ENCODE measurements at places on chromosomes 6 and 20.
A peak's percentile ranks its signal among the peaks of the same experiment; 100 is the strongest.

- DNase-seq = peak; percentile 42
These were observed 18.5 kb downstream of the SNRPB start for GRCh38 chr20:2451939-2452732.

- no peak for DNase-seq
These were observed 445.8 kb upstream of the CITED2 start for GRCh38 chr6:139820210-139820609.

DNA sequence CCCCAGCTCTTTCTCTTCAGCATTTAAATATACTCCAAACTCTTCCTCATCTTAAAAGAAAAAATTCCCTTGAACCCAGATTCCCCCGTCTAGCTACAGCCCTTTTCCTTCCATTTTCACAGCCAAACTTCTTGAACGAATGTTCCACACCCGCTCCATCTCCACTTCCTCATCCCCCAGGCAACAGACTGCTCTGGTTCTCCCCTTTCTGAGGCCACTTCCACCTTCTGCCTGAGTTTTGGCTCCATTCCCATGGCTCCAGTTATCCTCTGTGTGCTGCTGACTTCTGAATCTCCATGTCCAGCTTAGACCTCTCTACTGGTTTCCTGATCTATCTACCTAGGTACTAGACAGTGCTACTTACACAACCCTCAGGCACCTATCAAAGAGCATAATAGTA, 106.4 kb downstream of the RALGAPA2 start:
- no peak for DNase-seq

GRCh38 chr20:1854246-1854645, 41.0 kb upstream of the SIRPA start:
- DNase-seq = no peak

- peak; percentile 57 for DNase-seq
These were observed at the start of gene SLC2A4RG for GRCh38 chr20:63739130-63740069. Gene SLC2A4RG (plus strand): TSS chr20:63739776. CDS start chr20:63739913, 137 bp downstream.

DNA sequence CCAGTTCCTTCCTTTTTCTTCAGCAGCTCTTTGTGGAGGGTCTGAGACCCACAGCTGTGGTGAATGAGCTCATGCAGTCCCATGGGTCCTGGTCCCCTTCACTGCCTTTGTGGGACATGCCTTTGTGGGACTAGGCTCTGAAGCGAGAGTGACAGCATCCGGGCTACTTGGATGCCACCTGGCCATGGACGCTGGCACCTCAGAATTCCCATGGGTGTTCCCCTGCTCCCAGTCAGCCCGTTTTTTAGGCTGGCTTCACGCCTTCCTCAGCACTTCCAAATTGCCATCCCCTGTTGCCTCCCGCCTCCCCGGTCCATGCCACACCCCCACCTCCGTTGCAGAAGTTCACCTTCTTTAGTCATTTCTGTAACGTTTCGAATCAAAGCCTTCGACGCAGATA, 45.1 kb downstream of the RAMACL start:
- DNase-seq = no peak

DNA sequence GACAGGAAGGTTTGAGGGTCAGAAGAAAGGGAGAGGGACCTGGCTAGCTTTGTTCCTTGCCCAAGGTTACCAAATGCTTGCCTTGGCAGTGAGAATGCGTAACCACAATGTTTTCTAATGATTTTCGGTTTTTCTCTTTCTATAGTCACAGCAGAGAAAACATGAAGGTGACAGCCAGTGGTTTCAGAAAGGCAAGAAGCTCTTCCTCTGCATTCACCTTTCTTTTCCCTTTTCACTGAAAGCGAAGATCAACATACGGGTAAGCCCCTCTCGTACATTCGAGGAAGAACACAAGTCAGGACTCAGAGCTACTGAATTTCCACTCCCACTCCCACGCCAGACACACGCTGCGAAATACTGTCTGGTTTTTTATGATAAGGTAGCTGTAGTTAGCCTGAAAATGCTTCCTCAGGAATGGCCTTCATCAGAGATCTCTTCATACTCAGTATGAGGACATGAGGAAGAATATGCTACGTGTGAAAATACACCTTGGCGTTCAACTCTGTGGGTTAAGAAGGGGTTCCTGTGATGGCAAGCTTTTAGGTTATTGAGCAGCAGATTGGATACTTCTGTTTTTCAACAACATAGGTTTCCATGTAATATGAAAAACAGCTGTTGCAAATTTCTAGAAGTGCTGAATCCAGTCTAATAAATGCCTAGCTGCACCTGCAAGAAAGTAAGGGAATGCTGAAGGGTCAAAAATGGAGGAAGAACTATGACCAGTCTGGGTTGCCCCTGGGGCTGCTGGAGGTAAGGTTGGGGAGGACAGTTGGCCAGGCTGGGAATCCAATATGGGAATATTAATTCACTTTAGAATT, 7.4 kb upstream of the CD83 start:
- no peak for DNase-seq

DNA sequence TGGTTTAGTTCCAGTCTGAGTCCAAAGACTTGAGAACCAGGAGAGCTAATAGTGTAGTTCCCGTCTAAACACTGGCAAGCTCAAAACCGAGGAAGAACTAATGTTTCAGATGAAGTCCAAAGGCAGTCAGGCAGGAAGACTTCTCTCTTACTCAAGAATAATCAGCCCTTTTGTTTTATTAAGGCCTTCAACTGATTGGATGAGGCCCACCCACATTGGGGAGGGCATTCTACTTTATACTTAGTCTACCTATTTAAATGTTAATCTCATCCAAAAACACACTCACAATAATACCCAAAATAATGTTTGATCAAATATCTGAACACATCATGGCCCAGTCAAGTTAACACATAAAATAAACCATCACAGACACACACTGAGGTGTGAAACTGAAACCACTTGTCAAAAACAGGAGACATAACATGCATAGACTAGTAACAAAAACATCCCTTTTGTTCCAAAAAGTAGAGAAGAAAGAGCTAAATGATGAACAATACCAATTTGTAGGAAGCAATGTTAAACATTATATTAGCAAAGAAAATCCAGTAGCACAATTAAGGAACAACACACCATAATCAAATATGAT, 50.2 kb upstream of the SENP6 start:
- DNase-seq = no peak

- no peak for DNase-seq
These were observed 661 bp downstream of the FNDC11 start for GRCh38 chr20:63554361-63555278.

- no peak for DNase-seq
These were observed 173.4 kb downstream of the MOXD1 start for GRCh38 chr6:132227904-132228303.

GRCh38 chr6:136330634-136331033, 41.0 kb upstream of the BCLAF1 start:
- DNase-seq = no peak

- no peak for DNase-seq
These were observed 53.9 kb upstream of the SIM1 start for GRCh38 chr6:100518588-100518987.

DNA sequence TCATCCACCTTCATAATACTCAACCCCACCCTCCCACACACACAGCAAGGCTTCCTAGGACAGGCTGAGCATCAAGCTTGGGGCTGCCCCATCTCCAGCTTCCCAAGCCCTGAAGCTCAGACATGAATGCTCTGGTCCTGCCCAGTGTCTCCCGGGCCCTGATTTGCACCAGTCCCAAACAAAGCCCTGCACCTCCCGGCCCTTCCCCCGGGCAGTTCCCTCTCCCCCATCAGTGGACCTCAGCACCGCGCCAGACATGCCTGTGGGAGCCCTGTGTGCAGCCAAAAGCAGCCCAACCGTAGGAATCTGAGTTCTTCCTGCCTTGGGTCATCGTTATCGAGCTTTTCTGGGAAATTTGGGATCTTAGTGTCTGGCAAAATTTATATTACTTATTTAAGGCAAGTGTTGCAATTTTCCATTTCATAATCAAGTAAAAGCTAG, 63.5 kb downstream of the THBS2 start:
- DNase-seq = no peak

- no peak for DNase-seq
These were observed 96.9 kb downstream of the PHACTR3 start for GRCh38 chr20:59701236-59701635.

GRCh38 chr20:14878676-14879019, 541.2 kb upstream of the FLRT3 start:
- DNase-seq = no peak

- DNase-seq = no peak
These were observed 55.1 kb downstream of the CDS2 start for GRCh38 chr20:5181958-5182357.

DNA sequence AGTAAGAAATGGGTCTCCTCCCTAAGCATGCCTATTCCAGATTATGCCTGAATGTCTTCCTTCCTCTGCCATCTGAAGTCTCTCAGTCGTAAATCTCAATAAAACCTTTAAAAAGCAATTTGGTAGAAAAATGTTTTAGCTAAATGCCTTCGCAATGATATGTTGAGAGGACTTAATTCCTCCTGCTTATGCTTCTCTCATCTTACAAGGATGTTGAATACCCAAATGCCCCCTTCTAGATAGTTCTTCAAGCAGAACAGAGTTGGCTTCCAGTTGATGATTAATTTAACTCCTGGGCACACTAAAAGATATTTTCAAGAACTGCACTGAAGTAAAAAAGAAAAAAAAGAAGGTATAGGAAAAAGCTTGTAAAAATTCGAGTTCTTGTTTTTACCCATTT, 275.0 kb upstream of the SPTLC3 start:
- no peak for DNase-seq

DNA sequence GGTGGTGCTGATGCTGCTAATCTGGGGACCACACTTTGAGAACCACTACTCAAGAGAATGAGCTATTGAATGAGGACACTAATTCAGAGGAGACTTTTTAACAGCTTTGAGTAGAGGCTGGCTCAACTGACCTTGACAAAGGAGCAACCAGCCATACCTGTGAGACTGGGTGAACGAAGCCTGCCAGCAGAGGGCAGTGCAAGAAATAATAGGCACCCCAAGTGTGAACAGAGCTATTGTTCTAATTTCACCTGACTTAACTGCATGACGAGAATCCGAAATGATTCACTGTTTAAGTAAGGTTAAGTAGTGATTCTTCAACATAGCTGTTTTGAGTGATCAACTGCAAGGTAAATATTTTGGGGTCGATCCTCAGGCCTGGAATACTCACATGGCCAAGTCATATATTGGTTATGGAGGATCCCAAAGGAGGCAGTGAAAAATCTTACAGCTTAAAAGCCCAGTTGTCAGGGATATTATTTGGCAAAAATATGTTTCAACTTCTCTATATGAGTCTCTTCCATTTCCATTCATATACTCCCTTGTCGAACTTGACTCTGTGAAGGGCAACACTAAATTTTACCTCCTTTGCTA, 550.5 kb upstream of the MARCKS start:
- no peak for DNase-seq

DNA sequence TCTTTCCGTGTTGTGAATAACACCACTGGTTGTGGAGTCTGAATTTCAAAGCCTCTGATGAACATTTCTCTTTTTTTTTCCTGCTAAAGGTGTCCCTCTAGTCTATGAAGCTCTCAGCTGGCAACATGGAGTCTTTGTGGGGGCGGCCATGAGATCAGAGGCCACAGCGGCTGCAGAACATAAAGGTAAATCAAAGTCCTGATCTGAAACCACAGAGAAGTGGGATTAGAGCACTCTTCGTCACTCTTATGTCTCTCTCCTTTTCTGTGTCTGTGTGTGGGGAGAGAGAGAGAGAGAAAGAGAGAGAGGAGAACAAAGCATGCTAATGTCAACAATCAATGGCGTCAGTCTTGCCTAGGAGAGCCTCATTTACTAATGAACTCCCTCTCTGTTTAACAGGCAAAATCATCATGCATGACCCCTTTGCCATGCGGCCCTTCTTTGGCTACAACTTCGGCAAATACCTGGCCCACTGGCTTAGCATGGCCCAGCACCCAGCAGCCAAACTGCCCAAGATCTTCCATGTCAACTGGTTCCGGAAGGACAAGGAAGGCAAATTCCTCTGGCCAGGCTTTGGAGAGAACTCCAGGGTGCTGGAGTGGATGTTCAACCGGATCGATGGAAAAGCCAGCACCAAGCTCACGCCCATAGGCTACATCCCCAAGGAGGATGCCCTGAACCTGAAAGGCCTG, 4.2 kb downstream of the PCK1 start:
- DNase-seq = no peak

GRCh38 chr6:34110610-34111009, 35.3 kb downstream of the GRM4 start:
- DNase-seq = no peak

- DNase-seq = no peak
These were observed 52.5 kb downstream of the ATG5 start for GRCh38 chr6:106273087-106273486.

DNA sequence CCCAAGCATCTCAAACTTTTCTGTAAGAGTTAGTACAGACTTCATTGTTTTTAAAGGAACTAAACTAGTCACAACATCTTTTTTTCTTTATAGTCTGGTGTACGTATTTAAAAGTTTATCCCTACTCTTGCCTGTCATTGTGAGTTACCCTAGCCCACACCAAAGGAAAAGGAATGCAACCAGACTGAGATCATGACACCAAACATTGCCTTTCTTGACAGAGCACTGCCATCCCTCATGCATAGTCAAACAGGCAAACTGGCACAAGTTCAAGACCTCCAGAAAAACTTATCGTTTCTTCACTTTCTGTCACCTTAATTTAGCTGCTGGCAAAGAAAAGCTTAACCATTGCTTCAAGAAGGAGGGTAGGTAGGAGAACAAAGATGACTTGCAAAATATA, 448.4 kb upstream of the MANEA start:
- DNase-seq = no peak

GRCh38 chr6:11700118-11700718, 78.4 kb downstream of the ADTRP start:
- DNase-seq = no peak

- no peak for DNase-seq
These were observed 45.9 kb upstream of the NOP56 start for GRCh38 chr20:2606507-2607006.

DNA sequence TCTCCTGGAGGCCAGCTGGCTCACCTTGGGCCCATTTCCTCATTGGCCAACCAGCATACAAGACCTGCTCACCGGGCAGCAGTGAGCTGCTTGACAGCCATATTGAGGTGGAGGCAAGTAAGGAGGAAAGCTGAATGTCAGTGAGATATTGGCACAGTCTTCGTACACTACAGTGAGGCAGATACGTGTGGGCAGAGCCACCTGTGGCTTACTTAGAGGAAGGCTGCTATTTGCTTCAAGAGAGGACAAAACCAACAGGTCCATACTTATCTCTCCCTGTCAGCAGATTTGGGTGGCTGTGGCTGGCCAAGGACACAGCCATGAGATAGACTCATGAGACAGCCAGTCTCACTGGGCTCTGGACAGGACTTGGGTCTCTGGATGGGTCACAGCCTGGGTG, 15.1 kb upstream of the MCM3 start:
- no peak for DNase-seq

- DNase-seq = no peak
These were observed 35.4 kb downstream of the KIF3B start for GRCh38 chr20:32312718-32313424.

DNA sequence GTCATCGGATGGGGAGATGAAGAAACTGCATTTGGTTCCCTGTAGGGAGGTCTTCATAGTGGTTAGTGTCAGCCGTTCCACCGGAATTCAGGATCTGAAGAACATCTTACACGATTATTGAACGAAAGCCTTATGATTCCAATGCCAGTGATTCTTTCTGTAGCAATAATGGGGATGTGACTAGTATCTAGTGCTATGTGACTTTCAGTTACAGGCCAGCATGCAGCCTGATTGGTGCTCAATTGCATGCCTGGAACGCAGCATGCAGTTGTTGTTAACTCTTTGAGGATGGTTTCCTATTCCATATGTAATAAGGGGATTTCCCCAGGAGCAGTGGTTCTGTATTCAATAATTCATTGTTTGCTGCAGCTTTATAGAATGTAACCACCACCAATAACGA, 71.6 kb upstream of the SLC22A1 start:
- no peak for DNase-seq

GRCh38 chr6:143700684-143701348, 23.1 kb downstream of the PHACTR2 start:
- no peak for DNase-seq

GRCh38 chr20:64216036-64216435, 39.5 kb upstream of the PCMTD2 start:
- no peak for DNase-seq
